Cortex of kidney (tissue), 1 donor: ENCODE measurements at places on chromosomes 1 and 21.

DNA sequence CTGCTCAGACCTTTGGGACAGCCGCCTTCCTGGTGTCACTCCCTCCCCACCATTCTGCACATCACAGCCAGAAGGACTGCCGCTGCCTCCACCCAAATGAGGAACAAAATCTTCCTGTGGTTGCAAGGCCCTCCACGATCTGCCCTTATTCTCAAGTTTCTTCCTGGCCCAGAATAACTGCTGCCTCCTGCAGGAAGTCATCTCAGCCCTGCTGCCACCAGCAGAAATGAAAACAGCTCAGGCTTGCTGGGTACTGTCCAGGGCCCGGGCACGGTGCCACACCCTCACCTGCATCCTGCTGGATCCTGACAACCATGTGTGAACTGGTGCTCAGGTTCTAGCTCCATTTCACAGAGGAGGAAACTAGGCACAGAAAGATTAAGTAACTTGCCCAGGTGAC lies 2.8 kb downstream of the CLDN19 start:
- no peak for DNase-seq

GRCh38 chr1:171122893-171123292 lies 32.2 kb downstream of the FMO3 start:
- no peak for DNase-seq

DNA sequence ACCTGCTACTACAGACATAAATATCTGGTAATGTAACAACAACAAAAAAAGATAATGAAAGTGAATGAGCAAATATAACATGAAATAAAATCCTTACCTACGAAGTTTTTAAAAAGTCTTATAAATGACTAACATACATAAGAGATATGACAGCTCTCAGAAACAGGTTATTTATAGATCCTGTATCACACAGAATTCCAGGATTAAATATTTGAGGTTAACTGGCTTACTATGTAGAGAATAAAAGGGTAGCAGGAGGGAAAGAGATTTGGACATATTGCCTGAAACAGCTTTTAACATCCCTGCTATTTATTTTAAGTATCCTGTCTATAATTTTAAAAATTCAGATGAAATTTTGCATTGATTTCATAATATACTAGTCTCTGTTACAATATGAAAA lies 16.3 kb downstream of the MYSM1 start:
- DNase-seq = no peak

- no peak for DNase-seq
These were observed 74.0 kb upstream of the LRRC53 start for GRCh38 chr1:74586253-74586897.

DNA sequence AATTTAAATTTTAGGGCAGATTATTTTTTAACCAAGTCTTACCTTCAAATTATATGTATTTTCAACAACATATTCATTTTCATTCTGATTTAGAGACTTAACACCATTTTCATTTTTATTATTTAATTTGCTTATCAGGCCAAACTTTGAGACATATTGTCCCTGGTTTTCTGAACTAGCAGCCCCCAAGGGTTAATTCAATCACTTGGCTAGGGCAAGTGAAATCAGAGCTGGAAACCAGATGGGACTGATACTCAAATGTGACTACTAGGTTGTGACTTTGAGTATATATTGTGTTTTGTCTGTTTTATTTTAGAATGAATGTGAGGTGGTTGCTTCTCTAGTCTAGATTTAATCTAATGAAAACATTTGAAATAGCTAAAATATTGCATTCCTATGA lies 198.9 kb upstream of the PTGFR start:
- no peak for DNase-seq

DNA sequence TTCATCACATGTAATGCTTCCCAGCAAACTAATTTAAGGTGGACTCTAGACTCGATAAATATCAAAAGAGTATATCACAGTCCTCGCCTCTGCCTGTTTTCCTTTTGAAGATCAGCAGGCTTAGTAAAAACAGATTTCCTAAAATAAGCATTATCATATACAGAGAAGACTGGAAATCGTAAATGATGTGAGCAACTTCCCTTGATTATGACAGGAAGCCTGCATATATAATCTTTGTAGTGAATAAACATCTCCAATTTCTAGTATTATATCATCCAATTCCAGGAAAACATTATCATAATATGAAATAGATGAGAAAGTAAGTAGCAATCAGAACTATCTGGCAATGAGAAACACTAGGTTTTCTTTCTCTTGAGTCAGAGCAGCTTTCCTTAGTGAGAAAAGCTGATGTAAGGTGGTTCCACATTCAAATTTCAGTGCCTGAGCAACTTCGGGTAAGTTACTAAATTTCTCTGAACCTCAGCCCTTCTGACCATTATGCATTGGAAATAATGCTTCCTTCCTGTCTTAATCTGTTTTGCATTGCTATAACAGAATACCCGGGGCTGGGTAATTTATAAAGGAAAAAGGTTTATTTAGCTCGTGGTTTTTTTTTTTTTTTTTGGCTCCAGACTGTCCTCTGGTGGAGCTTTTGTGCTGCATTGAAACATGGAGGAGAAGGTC lies 12.6 kb upstream of the POU2F1 start:
- DNase-seq = no peak

GRCh38 chr1:198756470-198756869 lies 117.6 kb downstream of the PTPRC start:
- no peak for DNase-seq

GRCh38 chr1:151540982-151541377 lies 871 bp downstream of the TUFT1 start:
- DNase-seq = no peak

- no peak for DNase-seq
These were observed 99.3 kb downstream of the FMN2 start for GRCh38 chr1:240190881-240191401.

DNA sequence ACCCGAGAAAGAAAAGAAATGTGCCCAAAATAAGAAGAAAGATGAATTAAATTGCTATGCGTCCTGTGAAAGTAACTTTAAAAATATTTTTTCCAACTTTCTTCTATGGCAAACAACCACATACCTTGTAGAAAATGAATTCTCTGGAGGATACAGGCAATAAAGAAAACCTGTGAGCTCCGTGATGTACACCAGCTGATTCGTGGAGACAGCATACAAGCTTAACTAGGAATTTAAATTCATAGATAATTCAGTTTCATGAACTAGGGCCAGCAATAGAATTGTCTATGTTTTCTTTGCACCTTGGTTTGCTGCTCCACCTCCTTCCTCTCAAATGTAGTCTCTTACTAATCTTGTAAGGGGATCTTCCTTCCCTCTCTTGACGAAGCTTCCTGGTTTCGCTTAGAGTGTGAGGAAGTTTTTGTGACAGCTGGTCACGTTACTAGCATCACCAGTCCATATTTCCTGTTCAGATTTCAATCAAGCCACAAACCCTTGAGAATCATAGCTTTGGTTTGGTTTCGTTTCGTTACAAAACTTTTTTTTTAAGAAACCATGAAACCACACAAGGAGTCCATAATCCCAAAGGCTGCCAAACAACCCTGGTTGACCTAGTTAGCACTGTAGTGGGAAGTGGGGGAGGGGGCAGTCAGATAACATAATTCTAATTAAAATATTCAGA lies 35.8 kb downstream of the GREM2 start:
- DNase-seq = no peak

DNA sequence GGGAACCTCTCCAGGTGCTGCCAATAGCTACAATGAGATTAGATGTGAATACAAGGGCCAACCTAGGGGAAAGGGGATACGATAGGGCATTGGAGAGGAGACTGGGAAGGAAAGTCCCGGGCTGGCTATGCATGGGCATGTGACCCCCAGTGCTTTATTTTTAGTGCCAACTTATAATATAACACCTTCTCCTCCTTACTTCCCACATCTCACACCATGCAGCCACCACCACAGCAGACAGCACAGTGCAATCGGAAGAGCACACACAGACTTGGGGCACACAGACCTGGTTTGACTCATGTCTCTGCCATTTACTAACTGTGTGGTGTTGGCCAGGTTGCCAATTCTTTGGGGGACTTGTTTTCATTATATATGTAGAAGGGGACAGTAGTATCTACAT lies 85.4 kb downstream of the TOMM20 start:
- DNase-seq = no peak

DNA sequence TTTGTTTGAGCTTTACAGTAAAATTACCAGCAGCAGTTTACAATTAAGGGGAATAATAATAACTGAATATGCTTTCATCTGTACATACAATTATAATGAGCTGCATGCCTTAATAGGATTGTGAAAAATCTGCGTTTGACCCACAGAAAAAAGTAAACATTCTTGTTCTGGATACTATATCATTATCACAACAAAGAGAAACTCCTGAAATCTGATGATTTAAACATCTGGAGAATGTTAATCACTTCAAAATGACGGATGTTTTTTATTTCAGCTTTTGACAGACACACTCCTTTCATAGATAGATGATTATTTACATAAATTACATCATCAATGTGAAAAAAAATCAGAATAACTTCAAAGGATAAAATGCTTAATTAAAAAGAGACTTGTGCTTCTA lies 58.5 kb downstream of the TYW3 start:
- DNase-seq = no peak

DNA sequence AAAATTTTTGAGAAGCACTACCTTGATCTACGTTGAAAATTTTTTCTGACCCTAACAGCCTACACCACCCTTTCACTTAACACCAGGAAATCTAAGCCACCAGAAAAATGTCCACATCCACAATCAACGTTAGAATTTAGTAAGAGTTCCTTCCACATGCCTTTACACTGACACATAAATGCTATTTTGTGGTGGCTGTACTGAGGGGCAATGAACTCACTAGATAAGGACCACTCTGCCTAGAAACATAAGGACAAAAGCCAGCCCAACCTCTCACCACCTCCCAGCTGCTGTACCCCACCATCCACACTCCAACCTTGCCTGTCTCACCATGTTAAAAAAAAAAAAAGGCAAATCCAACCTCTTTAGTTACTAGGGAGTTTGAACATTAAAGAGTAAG lies 29.8 kb downstream of the PARP1 start:
- DNase-seq = no peak

- no peak for DNase-seq
These were observed 356 bp downstream of the INTS11 start for GRCh38 chr1:1324084-1324523.

GRCh38 chr1:244322791-244323521 lies 128.8 kb downstream of the ADSS2 start:
- DNase-seq = no peak

DNA sequence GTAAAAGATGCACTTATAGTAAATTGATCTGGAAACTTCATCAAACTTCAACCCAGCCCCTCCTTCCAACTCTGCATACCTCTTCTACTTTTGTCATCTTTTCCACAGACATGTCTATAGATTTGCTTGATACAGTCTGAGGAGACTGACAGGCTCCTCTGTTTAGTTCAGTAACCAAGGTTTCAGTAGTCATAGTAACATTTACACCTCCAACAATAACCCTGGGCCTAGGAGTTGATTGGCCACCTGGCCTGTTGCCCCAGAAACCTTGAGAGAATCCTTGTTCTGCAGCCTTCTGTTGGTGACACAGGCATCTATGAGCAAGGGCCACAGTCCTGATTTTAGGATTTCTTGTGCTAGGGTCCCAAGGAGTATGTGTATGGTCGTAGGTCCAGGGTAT lies at the start of gene CFAP141:
Gene CFAP141, minus strand, starts transcription at position 138 of the 400 bp plus-strand sequence. Its CDS starts 26 bp downstream, at position 112.
- DNase-seq = no peak

- DNase-seq = no peak
These were observed 98.3 kb upstream of the SLC2A1 start for GRCh38 chr1:43056981-43057391.

GRCh38 chr1:93488207-93488606 lies 40.3 kb downstream of the FNBP1L start:
- DNase-seq = no peak

- DNase-seq = no peak
These were observed 647 bp upstream of the TCP10L start for GRCh38 chr21:32585970-32586369.

DNA sequence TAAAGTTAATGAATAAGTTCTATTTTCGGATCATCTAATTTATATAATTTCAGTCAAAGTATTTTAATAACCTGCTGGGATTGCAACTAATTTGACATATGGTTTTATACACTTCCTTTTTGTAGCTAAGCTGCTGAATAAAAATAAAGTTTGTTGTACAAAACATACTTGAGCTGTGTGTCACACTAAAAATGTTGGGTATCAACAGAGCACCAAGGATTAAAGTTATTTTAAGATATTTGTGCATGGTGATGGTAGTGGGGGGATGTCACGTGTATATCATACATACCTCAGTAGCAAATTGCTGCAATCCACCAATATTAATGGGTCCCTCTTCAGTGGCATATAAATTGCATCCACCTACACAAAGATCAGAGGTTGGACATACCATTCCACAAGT lies 199.6 kb downstream of the DPYD start:
- DNase-seq = no peak

GRCh38 chr1:82901118-82901517 lies 1097.8 kb downstream of the TTLL7 start:
- no peak for DNase-seq

DNA sequence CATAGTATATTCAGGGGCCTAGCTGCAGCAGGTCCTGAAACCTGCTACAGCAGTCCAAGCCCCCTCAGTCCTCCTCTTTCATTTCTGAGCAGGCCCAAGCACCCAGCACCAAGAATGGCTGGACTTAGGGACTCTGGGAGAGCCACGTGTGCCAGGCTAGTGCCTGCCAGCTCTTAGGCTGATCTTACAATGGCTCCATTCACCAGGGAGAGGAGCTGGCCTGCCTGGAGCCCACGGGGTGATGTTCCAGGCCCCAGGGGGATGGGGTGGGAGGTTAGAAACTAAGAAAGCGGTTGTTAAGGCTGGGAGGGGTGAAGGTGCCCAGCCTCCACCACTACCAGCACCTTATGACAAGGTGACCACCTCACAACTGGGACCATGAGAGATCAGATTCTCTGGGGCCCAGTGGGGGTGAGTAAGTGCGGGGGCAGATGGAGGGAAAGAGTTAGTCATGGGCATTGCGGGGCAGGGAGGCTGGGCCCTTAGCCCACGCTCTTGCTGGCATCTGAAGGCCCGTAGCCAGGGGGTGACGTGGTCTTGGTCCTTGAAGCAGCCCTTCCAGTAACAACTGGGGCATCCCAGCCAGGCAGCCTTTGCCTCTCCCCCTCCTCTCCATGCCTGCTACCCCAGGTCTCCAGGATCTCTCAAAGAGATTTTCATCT lies 30.3 kb upstream of the CLIC4 start:
- no peak for DNase-seq

GRCh38 chr21:42530167-42530518 lies 16.5 kb downstream of the SLC37A1 start:
- no peak for DNase-seq

GRCh38 chr1:68180441-68181164 lies 51.7 kb downstream of the WLS start:
- DNase-seq = no peak

GRCh38 chr21:40652436-40652835 lies 194.5 kb downstream of the DSCAM start:
- no peak for DNase-seq

- DNase-seq = no peak
These were observed 210.3 kb downstream of the SLC35F3 start for GRCh38 chr1:234114648-234115307.

GRCh38 chr1:189708674-189709073 lies 769.0 kb downstream of the BRINP3 start:
- DNase-seq = no peak

- no peak for DNase-seq
These were observed 1.8 kb downstream of the SMYD2 start for GRCh38 chr1:214282630-214283242.

- DNase-seq = no peak
These were observed 55.3 kb downstream of the NME7 start for GRCh38 chr1:169312084-169312954.
